ENCODE measurements at places on chromosomes 2 and 18. TPM values are rescaled to one million over a fixed set of nuclear protein-coding genes. Genes with fewer than 3 reads are reported as not detected.

- no peak overlapping the region for H3K4me3 ChIP-seq
- no peak for DNase-seq
- H3K36me3 ChIP-seq: no peaks in the 10 kb centered on the region
These were observed 409.4 kb upstream of the ETAA1 start for GRCh38 chr2:66987733-66988132.

Gene PARD6G
- 11.3 TPM for total RNA-seq

Gene SIX2
- total RNA-seq: under 0.01 TPM

Gene SGPP2
- total RNA-seq: 0.83 TPM

- H3K36me3 ChIP-seq: peaks cover 93% of the 10 kb centered on the region
- no peak for DNase-seq
- H3K4me3 ChIP-seq: no peak overlapping the region
- H3K27ac ChIP-seq: no peak overlapping the region
- peaks cover 17% of the 10 kb centered on the region for H3K4me1 ChIP-seq
These were observed 6.2 kb downstream of the GGCX start for GRCh38 chr2:85554980-85555612.

DNA sequence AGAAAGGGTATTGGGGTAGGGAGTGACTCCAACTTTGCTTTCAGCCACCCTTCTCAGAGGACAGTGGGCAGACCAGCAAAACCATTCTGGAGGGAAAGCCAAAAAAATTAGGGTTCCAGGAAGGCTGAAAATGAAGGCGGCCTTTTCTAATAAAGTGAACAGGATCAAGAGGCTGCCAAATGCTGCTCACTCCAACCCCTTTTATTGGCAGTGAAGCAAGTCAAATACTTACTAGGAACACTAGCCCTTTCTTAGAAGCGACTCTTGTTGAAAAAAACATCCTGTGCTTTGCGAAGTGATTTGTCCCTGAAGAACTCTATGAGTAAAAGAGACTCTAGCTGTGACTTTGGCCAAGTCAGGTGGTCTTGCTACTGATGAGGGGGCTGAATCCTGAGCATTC, 83.6 kb upstream of the CYP1B1 start:
- peaks cover 44% of the 10 kb centered on the region for H3K4me1 ChIP-seq
- DNase-seq: no peak
- no peak overlapping the region for H3K4me3 ChIP-seq
- H3K27ac ChIP-seq: peak overlapping the region; percentile 61
- no peaks in the 10 kb centered on the region for H3K36me3 ChIP-seq
- no peaks in the 10 kb centered on the region for H3K27me3 ChIP-seq

- DNase-seq: no peak
- H3K27me3 ChIP-seq: no peaks in the 10 kb centered on the region
- no peak overlapping the region for H3K27ac ChIP-seq
- H3K4me1 ChIP-seq: no peaks in the 10 kb centered on the region
These were observed 48.3 kb downstream of the WDFY1 start for GRCh38 chr2:223896833-223897311.

DNA sequence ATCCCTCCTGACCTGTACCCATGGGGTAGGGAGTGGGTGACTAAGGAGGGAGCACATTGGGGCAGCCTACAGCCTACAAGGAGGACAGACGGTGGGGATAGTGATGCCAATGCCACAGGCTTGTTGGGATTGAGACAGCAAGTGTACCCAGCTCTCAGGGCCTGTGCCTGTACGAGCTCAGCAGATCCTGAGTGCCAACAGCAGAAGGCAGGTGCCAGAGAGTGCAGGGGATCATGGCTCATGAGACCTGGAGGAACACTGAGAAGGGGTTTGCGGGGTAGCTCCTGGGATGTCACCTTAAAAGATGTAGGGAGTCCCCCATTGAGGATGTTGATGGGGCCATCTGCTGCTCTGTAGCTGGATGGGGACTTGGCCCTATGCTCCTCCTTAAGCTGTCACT, 10.3 kb upstream of the SNED1 start:
- no peak overlapping the region for H3K27ac ChIP-seq
- peaks cover 48% of the 10 kb centered on the region for H3K27me3 ChIP-seq
- peaks cover 39% of the 10 kb centered on the region for H3K4me1 ChIP-seq
- no peak overlapping the region for H3K4me3 ChIP-seq

Gene REV1
- total RNA-seq: 32.0 TPM

Gene CRYGD
- total RNA-seq: not detected

DNA sequence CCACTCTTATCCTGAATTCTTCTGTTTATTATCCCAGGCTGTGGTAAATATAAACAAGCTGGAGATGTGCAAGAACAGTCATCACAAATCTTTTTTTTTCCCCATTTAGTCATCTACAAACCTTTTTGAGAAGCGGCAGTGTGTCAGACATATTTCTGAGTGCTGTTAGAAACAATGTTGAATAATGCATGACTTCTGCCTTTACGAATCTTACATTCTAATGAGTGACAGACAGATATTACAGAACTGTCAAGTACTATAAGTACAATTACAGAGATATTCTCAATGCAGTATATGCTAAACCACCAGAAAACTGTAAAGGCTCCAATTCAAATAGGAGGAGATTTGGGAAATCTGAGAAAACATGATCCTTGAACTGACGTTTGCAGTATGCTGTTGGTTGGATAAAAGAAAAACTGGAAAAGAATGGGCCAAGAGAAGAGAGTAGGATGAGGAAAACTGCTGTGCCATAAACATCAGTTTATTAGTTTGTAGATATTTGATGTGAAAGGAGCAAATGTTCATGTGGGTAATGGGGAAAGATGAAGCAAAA, 379.5 kb upstream of the SLC8A1 start:
- DNase-seq: no peak
- no peaks in the 10 kb centered on the region for H3K36me3 ChIP-seq
- no peaks in the 10 kb centered on the region for H3K27me3 ChIP-seq
- H3K4me3 ChIP-seq: no peak overlapping the region

Gene SERPINB11
- not detected for total RNA-seq

- H3K27ac ChIP-seq: no peak overlapping the region
- no peak overlapping the region for H3K4me3 ChIP-seq
- H3K36me3 ChIP-seq: no peaks in the 10 kb centered on the region
- DNase-seq: no peak
- H3K27me3 ChIP-seq: no peaks in the 10 kb centered on the region
These were observed 118.6 kb upstream of the CELF4 start for GRCh38 chr18:37684183-37684582.

Gene EHD3
- 3.8 TPM for total RNA-seq

DNA sequence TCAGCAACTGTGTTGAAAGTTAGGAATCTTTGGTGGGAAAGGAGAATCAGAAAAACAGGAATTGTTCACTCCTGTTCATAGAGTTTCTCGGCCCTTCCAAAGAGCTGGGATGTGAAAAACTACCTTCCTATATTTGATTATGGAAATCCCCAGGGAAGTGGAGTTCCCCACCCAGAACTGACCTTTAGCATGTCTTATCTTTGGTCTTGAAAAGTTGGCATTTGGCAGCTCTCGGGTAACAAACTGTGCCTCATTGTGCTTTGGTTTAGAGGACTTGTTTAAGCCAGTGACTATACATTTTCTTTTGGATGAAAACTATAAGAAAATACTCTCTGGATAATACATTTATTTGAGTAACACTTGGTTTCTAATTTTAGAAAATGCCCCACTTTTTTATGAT, 51.3 kb upstream of the CERS6 start:
- H3K27me3 ChIP-seq: no peaks in the 10 kb centered on the region
- H3K4me1 ChIP-seq: no peaks in the 10 kb centered on the region
- H3K27ac ChIP-seq: no peak overlapping the region
- no peak overlapping the region for H3K4me3 ChIP-seq

Gene SLC39A6
- total RNA-seq: 31.5 TPM

DNA sequence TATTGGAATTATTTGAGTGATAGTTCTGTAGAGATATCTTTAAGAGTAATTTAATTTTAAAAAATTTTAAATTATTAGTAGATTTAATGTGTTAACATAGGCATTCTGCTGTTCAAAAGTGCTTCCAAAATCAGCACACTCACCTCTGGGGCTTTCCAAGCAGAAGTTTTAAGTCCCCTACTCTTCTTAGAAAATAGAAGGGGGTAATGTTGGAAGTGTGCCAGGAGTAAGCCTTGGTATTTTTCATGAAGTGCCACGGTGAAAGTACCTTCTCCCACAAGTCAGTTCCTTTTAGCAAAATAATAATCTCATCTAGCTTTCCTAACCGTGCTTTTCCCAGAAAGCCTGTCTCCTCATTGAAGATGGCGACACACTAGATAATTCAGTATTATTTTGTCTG, 3.9 kb upstream of the TNFRSF11A start:
- H3K36me3 ChIP-seq: no peaks in the 10 kb centered on the region
- H3K4me1 ChIP-seq: peaks cover 9% of the 10 kb centered on the region
- DNase-seq: no peak

Gene MARCHF4
- total RNA-seq: not detected

Gene SERPINB5
- total RNA-seq: not detected

Gene LOXHD1
- total RNA-seq: not detected

Gene CACNB4
- 3.5 TPM for total RNA-seq

DNA sequence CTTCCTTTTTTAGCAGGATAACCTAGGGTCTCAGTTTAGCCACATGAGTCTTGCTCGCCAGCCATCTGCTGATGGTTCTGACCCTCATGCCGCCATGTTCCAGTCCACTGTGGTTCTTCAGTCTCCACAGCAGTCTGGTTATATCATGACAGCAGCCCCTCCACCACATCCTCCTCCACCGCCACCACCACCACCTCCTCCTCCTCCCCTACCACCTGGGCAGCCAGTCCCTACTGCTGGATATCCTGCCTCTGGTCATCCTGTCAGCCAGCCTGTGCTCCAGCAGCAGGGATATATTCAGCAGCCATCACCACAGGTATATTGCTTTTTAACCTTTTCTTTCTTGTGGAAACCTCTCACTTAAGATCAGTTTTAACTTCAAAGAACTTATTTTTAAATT, 89.9 kb upstream of the UBXN4 start:
- H3K27me3 ChIP-seq: no peaks in the 10 kb centered on the region
- H3K36me3 ChIP-seq: peaks cover 63% of the 10 kb centered on the region
- H3K4me1 ChIP-seq: no peaks in the 10 kb centered on the region
- DNase-seq: no peak
- no peak overlapping the region for H3K4me3 ChIP-seq

- H3K36me3 ChIP-seq: no peaks in the 10 kb centered on the region
- no peak overlapping the region for H3K27ac ChIP-seq
- no peak overlapping the region for H3K4me3 ChIP-seq
- H3K27me3 ChIP-seq: no peaks in the 10 kb centered on the region
- H3K4me1 ChIP-seq: no peaks in the 10 kb centered on the region
These were observed 138.5 kb upstream of the CDH20 start for GRCh38 chr18:61194726-61195125.

- peaks cover 19% of the 10 kb centered on the region for H3K4me1 ChIP-seq
- no peaks in the 10 kb centered on the region for H3K36me3 ChIP-seq
- DNase-seq: no peak
- no peak overlapping the region for H3K4me3 ChIP-seq
- H3K27ac ChIP-seq: peak overlapping the region; percentile 61
These were observed 105.0 kb upstream of the SMAD7 start for GRCh38 chr18:49055754-49056172.

GRCh38 chr2:231278868-231279267, 80.4 kb downstream of the ARMC9 start:
- peaks cover 3% of the 10 kb centered on the region for H3K36me3 ChIP-seq
- H3K27ac ChIP-seq: no peak overlapping the region
- H3K27me3 ChIP-seq: no peaks in the 10 kb centered on the region
- no peak overlapping the region for H3K4me3 ChIP-seq
- no peaks in the 10 kb centered on the region for H3K4me1 ChIP-seq
- DNase-seq: no peak

Gene ANKRD30BL
- total RNA-seq: not detected

DNA sequence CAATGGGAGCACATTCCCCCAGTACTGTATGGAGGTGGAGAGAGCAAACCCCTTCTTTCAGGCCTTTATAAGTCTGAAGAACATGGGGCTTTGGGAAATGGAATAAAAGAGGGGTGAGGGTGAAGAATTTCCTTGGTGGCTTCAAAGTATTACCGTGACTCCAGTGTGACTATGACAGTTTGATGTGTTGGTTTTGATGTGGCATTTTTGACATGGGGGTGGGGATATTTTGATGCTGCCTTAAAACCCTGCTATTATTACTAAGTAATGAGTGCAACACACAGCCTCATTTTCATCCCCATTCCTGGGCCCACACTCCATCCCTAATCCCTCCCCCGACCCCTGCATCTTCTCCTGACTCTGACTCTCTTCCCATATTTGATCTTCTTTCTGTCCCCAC, 23.6 kb downstream of the QPCT start:
- no peak overlapping the region for H3K4me3 ChIP-seq
- H3K27me3 ChIP-seq: no peaks in the 10 kb centered on the region
- DNase-seq: peak; percentile 2
- no peaks in the 10 kb centered on the region for H3K36me3 ChIP-seq
- no peak overlapping the region for H3K27ac ChIP-seq

DNA sequence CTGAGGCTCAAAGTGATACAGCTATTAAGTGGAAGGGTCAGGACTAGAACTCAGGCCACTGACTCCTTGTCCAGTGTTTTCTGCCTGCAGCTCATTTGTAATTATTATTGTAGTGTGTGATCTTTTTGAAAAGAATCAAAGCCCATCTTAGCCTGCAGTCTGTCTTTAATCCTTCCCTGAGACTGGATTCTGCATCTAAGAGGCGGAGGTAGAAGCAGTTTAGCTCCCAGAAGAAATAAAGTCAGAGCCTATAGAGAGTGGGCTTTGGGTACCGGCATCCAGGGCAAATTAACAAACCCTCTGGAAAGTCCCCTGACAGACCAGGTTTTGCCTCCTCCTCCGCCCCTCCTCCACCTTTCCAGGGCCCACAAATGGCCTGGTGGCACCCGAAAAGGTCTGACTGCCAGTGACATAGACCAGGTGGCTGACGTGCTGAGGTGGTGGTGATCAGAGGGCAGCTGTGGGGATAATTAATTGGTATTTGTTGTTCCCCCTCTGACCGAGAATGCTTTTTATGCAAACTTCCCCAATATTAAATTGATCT, 2.2 kb upstream of the RAX start:
- H3K27ac ChIP-seq: no peak overlapping the region
- DNase-seq: peak; percentile 79
- H3K27me3 ChIP-seq: peaks cover 95% of the 10 kb centered on the region
- no peak overlapping the region for H3K4me3 ChIP-seq
- H3K36me3 ChIP-seq: no peaks in the 10 kb centered on the region
- peaks cover 27% of the 10 kb centered on the region for H3K4me1 ChIP-seq

DNA sequence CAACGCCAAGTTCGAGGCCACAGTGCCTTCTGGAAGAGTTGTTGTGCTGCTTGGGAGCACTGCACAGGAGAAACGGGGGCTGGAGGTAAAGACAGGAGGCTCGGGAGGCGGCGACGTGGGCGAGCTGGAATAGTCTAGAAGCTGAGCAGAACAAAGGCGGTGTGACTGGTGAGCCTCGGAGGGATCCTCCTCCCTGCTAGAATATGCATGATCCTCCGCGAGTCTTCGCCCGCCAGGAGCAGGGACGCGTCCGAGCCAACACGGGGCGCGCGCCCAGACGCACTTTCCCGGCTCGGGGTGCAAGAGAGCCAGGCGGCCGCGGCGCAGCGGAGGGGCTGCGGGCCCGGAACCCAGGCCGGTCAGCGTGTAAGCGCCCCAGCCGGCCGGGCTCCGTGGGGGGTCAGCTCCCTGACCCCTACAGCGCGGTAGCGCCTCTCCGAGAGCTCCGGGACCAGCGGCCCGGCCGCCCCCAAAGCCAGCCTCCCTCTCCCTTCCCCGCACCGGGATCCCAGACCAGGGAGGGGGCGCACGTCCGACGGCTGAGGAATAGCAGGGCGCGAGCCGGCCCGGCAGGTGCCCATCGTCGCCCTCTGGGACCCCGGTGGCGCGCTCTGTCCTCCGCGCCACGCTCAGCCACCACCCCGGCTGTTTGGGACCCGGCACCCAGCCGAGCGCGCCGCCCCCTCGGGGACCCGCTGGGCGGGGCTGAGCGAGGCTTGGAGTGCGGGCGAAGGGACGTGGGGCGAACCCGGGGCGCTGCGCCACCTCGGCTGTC, 62.5 kb downstream of the GNAL start:
- H3K36me3 ChIP-seq: no peaks in the 10 kb centered on the region
- no peak for DNase-seq
- H3K4me3 ChIP-seq: peak overlapping the region; percentile 44
- no peak overlapping the region for H3K27ac ChIP-seq
- H3K27me3 ChIP-seq: peaks cover 4% of the 10 kb centered on the region
